ENCODE measurements at places on chromosomes 6 and 20.

GRCh38 chr6:73665686-73666319 is 12.0 kb upstream of the SLC17A5 start:
- no peak for DNase-seq

GRCh38 chr6:80639181-80639629 is 532.7 kb downstream of the BCKDHB start:
- DNase-seq = no peak

- DNase-seq = no peak
Observed at GRCh38 chr6:139243536-139243935, 48.3 kb downstream of the TXLNB start.

DNA sequence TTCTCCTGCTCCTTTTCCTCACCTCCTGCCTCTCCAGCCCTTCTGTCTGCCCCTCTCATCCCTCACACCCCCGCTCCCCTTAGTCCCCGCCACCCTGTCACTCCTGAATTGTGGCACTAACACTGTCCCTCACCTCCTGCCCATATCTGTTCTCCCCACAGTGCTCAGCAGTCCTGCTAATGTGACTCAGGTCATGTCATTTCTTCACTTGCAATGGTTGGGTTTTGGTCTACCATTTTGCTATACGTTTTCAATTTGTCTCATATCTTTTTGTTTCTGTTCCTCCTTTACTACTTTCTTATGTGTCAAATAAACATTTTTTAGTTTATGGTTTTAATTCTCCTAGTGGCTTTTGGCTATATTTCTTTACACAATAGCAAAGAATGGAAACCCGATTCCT is 1.3 kb upstream of the HLA-B start:
- DNase-seq = no peak

GRCh38 chr6:20564777-20565176 is 30.5 kb downstream of the CDKAL1 start:
- no peak for DNase-seq

DNA sequence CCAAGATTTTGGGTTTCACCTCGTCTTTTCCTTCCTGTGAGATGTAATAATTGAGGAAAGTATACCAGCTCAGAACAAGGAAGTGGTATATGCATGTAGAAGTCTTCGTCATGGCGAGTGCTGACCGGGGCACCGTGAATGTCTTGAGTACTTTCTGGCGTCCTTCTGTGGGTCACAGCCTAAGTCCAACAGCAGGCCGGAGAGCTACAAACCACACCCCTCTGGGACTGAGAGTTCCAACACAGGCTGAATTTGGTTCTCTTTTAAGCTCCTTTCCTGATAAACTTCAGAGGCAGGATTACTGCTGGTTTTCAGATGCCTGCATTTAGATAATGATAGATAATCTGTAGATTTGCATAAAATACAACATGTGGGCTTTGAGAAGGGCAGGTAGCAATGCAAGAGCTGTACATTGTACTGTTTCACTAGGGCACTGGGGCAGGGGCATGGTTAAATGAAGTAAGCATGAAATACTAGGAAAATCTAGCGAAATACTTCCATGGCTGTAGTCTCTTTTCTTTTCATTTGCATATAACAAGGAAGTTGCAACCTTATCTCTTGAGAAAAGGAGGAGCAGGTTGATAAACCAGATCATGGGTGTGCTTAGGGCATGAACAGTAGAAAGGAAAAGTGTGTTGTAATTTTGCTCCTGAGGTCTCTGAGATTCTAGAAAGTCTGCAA is at the start of gene ADTRP:
Gene ADTRP, minus strand, starts transcription at position 156 of the 681 bp plus-strand sequence. Its CDS starts 44 bp downstream, at position 112.
- no peak for DNase-seq

GRCh38 chr6:166569206-166569605 is 17.3 kb downstream of the RAMACL start:
- no peak for DNase-seq

- no peak for DNase-seq
Observed at GRCh38 chr20:20227013-20227571, 140.8 kb upstream of the INSM1 start.
